Kidney (tissue), 22 donors: ENCODE measurements at places on chromosomes 7 and 10.

DNA sequence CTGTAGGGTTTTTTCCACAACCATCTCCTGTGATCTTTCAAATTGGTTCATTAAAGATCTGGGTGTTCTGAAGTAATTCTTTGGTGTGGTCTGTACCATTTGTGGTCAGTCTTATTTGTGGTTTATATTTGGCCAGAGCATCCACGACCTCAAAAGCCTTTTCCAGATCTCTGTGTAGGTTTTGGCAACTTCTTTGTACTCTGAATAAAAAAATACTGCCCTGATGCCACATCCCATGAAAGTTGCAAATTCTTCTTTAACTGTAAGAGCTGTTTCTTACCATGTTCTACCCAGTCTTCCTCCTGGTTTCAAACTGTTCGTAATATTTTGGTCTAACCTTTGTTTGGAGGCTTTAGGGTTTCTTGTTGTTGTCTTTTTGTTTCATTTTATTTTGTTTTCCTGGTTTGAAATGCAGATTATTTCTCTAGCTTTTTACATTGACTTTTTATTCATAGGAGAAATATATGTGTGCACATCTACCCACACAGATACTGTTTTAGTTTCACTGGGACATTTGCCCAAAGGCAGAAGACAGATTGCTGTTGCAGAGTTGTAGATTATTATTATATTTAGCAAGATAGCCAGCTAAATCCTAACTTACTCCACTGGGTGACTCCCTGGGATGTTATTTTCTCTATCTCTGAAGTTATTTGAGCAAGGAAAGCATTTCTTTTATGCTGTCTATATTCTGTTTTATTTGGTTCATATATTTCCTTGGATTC is 123.2 kb upstream of the SAMD8 start:
- no peak for DNase-seq

DNA sequence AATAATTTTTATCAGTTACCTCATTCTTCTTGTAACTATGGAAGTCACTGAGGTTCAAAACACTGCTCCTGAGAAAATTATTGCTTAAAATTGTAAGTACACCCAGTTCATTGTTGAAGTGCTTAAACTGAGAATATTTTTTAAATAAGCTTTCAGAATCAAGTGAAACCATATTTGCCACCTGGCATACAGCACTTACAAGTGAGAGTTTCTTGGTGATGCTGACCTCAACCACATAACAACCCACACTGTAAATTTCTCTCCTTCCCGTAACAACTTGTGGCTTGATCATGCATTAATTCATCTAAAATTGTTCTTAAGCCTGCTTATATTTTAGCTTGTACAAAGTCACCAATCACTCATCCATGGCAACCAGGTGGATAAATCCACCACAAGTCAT is 34.0 kb downstream of the IMMP2L start:
- no peak for DNase-seq

DNA sequence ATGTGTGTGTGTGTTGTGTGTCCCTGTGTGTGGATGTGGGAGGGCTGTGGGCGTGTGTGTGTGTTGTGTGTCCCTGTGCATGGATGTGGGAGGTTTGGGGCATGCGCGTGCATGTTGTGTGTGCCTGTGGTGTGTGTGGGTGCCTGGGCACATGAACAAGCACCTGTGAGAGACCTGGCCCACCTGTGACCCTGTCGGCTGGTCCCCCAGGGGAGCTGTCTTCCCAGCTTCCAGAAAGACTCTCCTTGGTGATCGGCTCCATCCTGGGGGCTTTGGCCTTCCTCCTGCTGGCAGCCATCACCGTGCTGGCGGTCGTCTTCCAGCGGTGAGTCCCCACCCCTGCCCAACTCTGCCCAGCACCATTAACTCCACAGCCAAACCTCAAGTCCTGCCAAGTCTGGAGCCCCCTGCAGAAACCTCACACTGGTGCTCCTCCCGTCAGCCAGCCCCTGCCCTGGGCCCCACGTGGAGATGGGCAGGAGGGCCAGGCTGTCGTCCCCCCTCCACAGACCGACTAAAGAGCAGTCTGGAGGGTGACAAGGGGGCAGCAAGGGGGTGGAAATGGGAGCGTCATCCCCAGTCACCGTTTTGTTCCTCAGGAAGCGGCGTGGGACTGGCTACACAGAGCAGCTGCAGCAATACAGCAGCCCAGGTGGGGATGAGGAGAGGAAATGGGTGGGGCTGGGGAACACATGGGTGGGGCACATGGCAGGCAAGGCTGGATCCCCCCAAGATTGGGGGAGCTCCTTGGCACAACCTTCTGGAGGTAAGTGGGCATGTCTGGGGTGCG is 12.7 kb downstream of the EPHB6 start:
- no peak for DNase-seq

- DNase-seq: no peak
These were observed 53.1 kb downstream of the INPP5F start for GRCh38 chr10:119778776-119779445.

DNA sequence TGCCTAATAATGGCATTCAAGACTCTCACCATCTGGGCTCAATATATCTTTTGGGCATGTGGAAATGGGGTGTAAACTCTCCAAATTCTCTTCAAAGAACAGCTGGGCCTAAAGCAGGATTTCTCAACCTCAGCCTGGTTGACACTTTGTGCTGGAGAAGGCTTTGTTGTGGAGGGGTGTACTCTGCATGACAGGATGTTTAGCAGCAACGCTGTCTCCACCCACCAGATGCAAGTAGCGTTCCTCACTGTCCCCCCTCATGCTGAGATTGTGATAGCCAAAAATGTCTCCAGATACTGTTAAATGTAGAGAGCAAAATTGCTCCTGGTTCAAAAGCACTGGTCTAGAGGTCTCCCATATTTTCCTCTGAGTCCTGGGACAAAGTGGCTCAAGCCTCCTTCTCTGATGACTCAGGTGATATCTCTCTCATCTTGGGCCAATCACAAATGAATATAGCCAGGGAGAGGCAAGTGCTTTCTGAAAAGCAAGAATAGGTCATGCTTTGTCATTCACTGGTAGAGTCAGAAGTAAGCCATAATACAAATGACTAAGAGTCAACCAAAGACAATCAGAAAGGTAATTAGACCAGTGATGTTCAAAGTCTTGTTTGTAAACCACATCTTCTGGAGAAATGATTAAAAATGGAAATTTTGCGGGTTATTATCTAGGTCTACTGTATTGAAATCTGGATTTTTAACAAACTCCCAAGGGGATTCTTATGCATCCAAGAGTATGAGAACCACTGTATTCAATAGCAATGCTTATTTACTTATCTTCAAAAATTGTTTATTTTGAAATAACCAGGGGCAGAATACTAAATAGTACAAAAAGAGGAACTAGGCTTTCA is 330.8 kb downstream of the PTEN start:
- DNase-seq: no peak
